ENCODE measurements at places on chromosomes 7 and 10.

DNA sequence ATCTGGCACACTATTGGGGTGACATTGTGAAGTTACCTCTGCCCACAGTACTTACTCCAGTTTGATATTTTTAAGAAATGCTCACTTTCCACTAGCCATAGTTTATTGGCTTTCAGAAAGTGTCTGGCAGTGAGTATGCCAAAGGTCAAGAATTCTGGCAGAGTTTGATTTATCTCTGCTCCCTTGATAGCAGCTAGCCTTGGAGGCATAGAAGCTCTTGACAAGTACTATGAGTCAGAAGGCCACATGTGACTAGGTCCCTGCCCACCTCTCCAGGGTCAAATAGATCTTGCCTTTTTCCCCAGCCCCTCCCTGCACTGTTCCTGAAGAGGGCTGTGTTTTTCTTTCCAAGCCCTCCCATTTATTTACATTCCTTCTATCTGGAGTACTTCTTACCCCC is 202.2 kb downstream of the AUTS2 start:
- DNase-seq: no peak

GRCh38 chr7:94067047-94067446 is 62.9 kb upstream of the BET1 start:
- DNase-seq: no peak

- no peak for DNase-seq
These were observed 26.7 kb downstream of the ZNF277 start for GRCh38 chr7:112233048-112233697.

DNA sequence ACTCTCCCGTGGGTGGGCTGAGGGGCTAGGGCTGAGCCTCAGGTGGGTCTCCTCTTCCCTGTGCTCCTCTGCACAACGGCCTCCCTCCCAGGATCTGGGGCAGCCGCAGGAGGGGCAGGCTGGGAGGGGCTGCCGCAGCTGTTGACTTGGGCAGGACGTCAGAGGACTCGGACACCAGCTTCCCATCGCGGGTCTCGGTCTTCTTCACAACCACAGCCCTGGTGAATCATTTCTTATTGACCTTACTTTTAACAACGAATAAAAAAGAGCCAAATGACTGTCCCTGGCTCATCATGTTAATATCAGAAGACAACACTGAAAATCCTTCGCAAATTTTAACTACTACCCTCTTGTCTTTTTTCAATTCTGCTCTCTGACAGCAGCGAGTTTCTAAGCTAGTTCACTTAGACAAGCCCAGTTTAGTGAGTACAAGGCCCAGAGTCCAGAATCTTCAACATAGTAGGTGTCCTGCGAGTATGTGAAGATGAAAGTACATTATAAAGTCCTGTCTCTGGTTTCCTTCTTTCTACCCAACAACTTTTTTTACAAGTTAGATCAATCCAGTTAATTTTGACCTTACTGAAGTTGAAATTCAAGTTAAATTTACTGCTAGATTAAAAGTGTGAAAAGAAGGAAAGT is 32.4 kb downstream of the CTNNA3 start:
- no peak for DNase-seq

GRCh38 chr10:112299456-112299855 is 16.3 kb downstream of the TECTB start:
- no peak for DNase-seq

DNA sequence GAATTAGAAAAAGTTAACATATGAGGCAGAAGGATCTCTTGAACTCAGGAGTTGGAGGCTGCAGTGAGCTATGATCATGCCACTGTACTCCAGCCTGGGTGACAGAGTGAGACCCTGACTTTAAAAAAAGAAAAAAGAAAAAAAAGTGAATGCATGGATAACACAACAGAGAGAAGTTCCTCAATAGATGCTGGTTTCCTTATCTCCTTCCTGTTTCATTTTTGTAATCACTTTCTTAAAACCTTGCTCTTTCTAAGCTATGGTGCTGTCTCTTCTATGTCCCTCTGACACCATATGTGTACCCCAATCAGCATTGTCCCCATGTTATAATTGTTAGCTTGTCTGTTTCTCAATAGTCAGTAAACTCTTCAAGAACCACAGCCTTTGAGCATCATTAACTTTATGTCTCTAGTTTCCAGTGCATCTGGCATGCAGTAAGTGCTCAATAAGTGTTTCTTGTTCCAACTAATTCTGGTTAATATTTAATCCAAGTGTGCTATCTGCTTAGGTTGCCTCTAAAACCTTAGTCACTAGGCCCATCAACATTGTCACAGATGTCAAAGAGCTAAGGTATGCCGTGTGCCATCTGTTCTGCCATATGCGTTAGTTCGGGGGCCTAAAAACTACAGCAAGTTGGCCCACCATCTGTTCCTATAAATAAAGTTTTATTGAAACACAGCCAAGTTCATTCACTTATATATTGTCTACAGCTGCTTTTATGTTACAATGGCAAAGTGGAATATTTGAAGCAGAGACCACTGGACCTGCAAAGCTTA is 36.2 kb downstream of the MPP7 start:
- DNase-seq: no peak

- no peak for DNase-seq
These were observed 96.8 kb upstream of the POM121L12 start for GRCh38 chr7:52938455-52939133.

DNA sequence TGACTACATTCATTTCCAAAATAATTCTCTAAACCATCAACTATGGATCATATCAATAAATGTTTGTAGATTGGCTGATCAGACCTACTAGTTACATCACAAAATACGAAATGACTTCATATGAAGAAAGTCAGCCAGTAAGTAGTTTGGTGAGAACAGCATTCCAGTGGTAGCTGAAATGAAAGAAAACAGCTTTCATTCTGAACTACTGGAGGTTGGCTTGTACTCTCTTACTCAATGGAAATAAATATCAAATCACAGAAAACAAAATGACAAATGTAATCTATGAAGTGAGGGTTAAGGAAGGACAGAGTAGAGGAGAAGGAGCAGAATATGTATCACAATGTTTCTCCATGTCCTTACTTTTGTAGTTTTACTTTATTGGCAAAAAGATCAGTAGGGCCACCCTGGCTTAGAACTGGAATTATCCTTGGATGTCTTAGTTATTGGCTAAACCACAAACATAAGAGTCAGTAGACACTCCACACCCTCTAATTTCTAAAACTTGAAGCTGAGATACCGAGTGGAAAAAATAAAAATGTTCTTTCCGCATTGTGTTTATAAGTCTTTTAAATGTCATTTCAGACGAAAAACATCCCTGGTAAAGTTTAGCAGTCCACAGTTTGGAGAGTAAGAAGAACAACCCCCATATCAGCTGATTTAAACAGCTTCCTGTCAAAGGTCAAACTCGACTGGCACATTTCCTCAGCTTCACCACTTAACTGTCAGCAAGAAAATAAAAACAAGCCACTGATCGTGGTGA is 74.0 kb upstream of the DGKI start:
- no peak for DNase-seq
